Adipose tissue (tissue), 3 donors: ENCODE measurements at places on chromosomes 11 and 22. TPM values are rescaled to one million over a fixed set of nuclear protein-coding genes. Genes with fewer than 3 reads are reported as not detected.

The SLC29A2 gene
- 9.4 TPM for polyA plus RNA-seq

The RANBP1 gene
- 42.3 TPM for polyA plus RNA-seq

The DKK3 gene
- 4.5 TPM for polyA plus RNA-seq

The CHRM1 gene
- not detected for polyA plus RNA-seq

The MMP11 gene
- polyA plus RNA-seq: 0.66 TPM

The LRRC56 gene
- polyA plus RNA-seq: 1.5 TPM

The TTC36 gene
- 12.6 TPM for polyA plus RNA-seq

The ZNRD2 gene
- polyA plus RNA-seq: 58.8 TPM
